NCI-H69 (cell line): ENCODE measurements at places on chromosomes 11 and 22.

DNA sequence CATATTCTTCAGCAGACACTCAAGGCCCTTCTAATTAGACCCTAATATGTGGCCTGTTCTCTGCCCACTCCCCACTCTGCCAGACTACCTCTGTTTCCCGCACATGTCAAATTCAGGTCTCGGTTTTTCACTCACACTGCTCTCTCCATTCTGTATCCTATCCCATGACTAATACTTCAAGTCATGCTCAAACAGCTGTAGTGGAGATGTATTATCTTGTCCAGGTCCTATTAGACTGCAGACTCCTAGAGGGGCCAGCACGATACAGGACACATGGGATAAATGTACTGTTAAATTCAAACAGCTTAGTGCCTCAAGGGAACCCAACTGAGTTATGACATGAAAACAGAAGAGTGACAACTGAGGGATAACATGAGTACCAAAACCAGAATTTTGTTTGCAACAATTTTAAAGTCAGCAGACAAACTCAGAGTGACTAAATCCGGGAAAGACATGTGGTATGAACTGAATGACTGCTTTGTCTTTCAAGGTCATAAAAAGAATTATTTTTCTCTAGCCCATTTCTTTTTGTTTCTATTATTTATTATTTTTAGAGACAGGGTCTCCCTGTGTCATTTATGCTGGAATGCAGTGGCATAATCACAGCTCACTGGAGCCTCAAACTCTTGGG lies 20.5 kb downstream of the ATP6V1E1 start:
- DNase-seq, result no peak

DNA sequence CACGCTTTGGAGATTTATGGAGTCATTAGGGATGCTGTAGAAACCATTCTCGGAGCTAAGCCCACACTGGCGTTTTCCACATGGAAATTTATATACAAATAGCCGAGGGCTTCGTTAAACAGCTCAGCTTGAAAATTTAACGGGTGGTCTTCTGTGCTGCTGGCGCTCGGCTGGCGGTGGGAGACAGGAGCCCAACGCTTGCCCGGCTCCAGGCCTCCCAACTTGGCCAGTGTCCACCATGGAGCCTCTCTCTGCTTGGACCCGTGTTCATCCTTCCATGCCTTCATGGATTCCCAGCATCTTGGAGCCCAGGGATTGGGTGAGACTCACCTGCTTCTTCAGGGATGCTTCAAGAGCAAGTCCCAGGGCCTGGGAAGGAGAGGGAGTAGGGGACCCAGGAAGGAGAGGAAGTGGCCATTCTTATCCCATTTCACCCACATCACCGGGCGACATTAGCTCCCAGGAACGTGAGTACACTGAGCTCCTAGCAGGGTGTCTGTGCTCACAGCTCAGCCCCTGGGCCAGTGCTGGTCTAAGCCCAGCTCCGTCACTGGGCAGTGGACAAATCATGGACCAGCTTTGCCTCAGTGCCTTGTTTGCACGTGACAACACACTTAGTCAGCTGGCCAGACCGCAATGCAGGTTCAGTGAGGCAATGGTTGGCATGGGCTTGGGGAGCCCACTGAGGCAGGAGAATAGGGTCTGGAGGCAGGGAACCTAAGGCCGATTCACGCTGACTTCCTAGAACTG lies 944.3 kb downstream of the BRD1 start:
- DNase-seq, result no peak

DNA sequence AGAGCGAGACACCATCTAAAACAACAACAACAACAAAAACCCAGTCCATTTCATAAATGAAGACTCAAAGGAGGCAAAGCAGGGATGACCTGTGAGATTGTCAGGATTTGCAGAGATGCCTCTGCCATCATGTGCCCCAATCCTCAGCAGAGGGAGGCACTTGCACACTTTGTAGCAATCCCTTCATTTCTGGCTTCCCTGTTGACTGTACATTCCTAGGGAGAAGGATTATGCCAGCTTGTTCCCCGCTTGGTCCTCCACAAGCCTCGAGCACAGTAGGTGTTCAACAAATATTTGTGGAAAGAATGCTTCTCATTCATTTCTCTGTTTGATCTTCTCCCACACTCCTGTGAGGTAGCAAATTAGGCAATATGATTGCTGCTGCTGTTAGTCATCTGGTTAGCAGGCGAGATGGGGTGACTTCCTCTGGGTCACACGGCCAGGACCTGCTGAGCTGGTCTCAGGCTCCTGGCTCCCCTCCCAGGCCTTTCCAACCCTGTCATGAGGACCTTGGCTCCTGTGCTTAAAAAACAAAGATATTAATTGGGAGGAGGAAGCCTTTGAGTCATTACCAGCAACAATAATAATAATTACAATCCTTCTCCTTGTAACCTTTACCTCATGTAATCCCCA lies 34.1 kb downstream of the LIF start:
- peak; percentile 79 for DNase-seq

DNA sequence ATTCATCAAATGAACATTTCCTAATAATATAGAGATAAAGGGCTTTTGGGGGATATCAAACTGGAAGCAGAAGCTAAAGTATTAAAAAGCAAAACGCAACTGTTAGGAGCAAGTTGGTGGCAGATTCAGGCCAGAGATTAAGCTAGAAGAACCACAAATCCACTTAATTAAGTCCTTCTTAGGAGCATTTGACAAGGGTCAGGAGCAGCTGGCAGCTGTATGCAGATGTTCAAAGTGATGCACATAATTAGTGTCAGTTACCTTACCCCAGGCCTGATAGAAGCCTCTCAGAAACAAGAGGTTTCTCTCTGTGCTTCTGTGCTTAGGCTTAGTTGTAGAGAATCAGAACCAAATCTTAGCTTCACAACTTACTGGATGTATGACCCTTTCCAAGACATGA lies 546.5 kb upstream of the ANO5 start:
- no peak for DNase-seq

- peak; percentile 99 for DNase-seq
Observed at GRCh38 chr11:122900587-122901202, 18.1 kb downstream of the JHY start.

DNA sequence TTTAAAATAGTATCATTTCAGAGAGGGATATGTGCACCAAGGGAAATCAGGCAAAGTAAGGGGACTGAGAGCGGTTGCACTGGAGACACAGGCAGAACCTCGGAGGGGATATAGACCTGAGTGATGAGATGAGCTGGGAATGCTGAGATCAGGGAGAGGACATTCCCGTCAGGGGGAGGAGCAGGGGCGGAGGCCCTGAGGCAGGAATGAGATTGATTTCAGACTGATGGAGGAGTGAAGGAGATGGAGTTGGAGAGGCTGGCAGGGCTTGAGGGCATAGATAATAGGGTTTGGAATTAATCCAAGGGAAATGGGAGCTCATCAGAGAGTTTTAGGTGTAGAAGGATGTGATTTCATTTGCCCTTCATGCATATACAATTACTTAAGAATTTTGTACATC lies 13.2 kb downstream of the CD6 start:
- DNase-seq, result peak; percentile 52
